ENCODE measurements at places on chromosomes 3 and 15.

DNA sequence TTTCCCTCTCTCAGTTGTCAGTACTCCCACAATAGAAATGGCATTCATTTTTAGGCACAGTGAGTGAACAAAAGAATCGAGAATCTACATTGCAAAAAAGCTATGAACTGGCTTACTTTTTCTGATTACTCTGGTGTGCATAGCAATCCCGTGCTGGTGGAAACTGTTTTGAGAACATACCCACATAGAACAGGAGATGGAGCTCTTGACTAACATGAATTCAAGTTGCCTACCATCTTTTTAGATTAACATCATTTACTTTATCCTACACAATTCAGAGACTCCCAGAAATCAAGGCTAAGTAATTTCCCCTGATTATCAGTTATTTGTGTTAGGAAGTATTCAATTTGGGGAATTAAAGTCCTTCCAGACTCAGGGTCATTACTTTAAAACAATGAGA lies 326.6 kb downstream of the ARPP21 start:
- DNase-seq, result no peak

DNA sequence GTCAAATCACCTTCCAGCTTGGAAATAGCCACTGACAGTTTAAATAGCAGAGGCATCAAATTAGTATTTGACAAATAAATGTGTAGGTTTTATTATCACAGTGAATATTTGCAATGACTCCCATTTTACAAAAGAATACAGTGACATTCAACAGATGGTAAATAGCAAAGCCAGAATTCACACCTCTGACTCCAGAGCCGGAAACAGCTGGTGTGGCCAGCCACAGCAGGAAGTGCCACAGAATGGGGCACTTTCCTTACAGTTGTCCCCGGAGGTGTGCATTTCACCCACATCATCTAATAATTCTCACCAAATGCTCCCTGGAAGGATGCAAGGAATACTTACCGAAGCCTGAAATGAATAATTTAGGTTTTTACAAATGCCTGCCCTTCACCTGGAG lies 295.7 kb upstream of the WNT5A start:
- no peak for DNase-seq

DNA sequence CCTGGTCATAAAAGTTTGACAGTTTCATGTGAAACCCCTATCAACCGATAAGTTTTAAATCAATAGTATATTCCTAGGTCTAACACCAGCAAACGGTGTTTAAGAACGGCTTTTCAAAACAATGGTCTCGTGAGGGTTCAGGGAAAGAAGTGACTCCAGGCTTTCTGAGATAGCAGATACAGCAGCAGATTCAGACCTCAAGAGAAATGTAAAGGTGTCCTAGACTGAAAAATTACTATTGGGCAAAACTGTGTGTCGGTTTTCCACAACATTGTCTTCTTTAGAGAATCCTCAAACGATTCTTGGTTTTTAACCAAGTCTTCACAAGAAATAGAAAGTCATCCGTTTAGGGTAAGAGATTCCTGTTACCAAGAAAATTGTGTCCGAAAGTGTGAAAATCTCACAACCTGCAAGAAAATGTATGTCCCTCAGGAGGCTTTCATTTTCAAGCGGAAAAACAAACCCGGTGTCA lies 1.2 kb downstream of the SETD2 start:
- no peak for DNase-seq

- no peak for DNase-seq
Observed at GRCh38 chr3:4475804-4476203, 8.7 kb upstream of the SUMF1 start.

- no peak for DNase-seq
Observed at GRCh38 chr15:57969355-57969754, 96.2 kb downstream of the ALDH1A2 start.

DNA sequence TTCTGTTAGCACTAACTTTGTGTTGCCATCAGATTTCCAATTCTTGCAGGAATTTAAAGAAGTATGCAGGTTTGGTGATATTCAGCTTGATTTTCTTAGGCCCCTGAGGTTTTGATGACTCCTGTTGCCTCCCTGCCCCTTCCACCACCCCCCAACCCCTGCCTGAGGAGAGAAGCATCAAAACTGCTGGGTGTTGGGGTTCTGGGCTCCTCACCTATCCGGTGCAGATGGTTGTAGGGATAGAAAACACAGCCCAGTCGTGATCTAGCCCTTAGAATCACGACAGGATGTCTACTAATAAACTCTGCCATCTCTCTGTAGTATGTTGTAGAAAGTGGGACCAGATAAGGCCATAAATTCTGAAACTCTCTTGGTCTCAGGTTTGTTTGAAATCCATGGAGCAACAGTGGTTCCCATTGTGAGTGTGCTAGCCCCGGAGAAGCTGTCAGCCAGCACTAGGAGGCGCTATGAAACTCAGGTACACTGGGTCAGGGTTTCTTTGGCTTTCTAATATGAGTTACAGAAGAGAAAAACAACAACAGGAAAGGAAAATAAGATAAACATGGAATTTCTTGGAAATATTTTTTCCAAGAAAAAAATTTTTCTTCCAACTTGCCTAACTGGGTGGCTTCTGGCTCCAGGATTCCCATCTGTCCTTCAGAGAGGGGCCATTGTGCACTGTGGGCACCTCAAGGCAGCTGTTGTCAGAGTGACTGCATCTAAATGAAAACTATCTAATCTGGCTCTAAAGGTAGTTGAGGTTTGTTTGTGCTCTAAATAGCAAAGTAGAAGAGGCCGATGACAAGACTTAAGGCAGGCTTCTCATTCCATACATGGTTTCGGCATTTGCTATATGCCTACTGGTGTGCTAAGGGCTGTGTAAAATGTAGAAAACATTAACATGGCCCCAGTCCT lies 8.7 kb downstream of the SRP14 start:
- no peak for DNase-seq

DNA sequence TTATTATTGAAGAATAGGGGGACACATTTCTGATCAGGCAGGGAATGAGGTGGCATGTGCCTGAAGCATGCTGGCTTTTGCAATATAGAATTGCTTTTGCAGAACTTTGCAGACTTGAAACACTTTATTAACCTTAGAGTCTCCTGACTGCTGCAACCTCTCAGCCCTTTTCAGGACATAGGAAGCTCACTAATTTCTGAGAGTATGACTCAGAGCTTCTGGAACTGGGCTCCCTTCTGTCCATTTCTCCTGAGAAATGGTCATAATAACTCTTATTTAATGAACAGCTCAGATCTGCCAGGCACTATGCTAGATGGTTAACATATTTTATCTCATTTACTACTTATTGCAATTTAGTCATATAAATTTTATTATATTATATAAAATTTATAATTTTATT lies 38.6 kb upstream of the DGKG start:
- no peak for DNase-seq

DNA sequence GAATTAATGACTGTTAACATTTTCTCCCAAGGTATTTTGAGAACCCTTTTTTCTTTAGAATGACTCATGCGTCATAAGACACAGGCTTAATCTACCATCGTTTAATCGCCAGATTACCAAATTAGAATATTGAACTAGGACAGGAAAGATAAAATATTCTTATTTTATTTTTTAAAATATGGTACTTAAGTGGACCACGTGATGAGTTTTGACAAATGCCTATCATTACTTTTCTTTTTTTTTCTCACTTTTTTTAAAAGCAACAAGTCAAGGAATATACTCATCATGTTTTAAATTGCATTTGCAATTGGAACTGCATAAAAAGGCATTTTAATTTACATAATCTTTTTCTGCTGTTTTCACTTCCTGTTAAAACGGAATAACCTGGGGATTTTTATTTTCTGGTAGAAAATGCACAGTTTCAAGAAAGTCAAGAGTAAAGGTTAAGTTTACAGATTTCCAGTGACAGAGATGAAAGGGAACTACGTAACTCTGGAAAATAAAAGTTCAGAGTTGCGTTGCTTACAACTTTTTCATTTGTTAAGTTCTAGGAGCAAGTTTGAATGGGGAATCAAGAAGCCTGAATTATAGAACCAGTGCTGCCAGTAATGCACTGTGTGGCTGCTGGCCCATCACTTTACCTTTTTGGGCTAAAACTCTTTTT lies 23.6 kb downstream of the SIAH2 start:
- DNase-seq, result no peak

- DNase-seq, result no peak
Observed at GRCh38 chr3:143608966-143609365, 239.3 kb downstream of the SLC9A9 start.
